Psoas muscle (tissue), 8 donors: ENCODE measurements at places on chromosomes 4 and X. TPM values are rescaled to one million over a fixed set of nuclear protein-coding genes. Genes with fewer than 3 reads are reported as not detected.

DNA sequence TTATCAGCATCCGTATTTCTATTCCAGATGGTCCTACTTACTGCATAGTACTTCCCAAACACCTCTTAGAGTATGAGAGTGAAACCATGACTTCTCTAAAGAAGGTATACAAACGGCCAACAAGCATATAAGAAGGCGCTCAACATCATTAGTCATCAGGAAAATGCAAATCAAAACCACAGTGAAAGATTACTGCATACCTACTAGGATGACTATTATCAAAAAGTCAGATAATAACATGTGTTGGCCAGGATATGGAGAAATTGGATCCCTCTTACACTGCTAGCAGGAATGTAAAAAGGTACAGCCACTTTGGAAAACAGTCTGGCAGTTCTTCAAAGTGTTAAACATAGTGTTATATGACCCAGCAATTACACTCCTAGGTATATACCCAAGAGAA lies 215.3 kb upstream of the CXorf66 start:
- DNase-seq: no peak

GRCh38 chrX:150664290-150664689 lies 28.9 kb upstream of the MTMR1 start:
- DNase-seq: no peak

GRCh38 chr4:70511365-70511764 lies 7.0 kb upstream of the AMTN start:
- no peak for DNase-seq

- DNase-seq: no peak
Measured at GRCh38 chr4:110533590-110533910, 57.6 kb downstream of the ENPEP start.

DNA sequence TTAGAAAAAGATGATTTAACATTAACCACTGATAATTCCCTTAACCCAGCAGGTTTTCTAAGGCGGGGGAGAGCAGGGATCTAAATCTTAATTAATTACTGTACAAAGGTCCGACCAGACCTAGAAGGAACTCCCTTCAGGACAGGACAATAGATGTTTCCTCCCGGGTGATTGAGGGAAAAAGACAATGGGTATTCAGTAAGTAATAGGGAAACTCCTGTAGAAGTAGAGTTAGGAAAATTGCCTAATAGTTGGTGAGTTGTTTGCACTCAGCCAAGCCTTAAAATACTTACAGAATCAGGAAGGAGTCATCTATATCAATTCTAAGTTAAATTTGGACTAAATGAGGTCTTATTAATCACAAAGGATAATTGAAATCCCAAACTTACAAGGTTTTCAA lies 5.8 kb upstream of the SRD5A3 start:
- no peak for DNase-seq

DNA sequence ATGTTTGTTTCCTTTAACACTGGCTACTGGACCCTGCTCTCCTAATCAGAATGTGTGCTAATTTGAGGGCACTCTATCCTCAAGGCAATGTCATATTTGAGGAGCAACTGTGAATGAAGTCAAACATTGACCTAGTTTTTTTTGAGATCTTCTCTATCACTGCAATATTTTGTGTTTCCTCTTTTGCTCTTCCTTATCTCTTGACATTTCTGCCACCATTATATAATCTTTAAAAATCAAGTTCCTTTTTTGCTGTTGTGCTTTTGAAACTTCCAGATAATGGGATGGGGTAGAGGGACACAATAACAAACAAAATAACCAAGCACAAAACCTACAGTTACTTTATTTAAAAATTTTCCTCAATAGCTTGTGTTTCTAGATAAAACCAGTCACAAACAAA lies 7.4 kb upstream of the WDFY3 start:
- no peak for DNase-seq

- DNase-seq: no peak
Measured at GRCh38 chr4:37892641-37893040, 1.8 kb downstream of the TBC1D1 start.

DNA sequence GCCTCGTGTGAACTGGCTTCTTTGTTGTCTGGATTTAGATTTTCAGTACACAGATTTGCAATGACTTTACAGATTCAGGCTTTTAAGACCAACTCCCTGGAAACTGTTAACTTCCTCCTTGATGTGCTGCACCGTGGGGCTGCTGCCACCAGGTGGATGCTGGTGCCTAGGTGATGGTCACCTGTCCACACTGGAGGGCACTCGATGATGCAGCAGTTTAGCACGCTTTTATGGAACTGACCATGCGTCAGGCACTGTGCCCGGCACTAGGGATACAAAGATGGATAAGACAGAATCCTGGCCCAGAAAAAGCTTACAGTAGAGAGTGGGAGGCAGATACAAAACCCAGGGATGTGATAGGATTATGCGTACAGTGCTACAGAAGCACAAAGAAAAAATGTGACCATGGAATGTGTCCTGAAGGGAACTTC lies 180.7 kb downstream of the CEP135 start:
- DNase-seq: no peak

RBM46 gene
- not detected for total RNA-seq

UTP3 gene
- total RNA-seq: 22.6 TPM

TEX13A gene
- not detected for total RNA-seq

UGT2B15 gene
- total RNA-seq: 0.26 TPM

MMRN1 gene
- total RNA-seq: 0.44 TPM

HADH gene
- 150 TPM for total RNA-seq

P2RY8 gene
- total RNA-seq: 4.1 TPM

EXOC1L gene
- not detected for total RNA-seq

EFNB1 gene
- 11.7 TPM for total RNA-seq

UCHL1 gene
- total RNA-seq: 53.7 TPM

C4orf50 gene
- not detected for total RNA-seq

CFAP299 gene
- not detected for total RNA-seq
